Activated T-helper 1 cell treated with Interleukin-2 at 50 U/mL for 16 hours (primary cell): ENCODE measurements at places on chromosomes 4 and X.

DNA sequence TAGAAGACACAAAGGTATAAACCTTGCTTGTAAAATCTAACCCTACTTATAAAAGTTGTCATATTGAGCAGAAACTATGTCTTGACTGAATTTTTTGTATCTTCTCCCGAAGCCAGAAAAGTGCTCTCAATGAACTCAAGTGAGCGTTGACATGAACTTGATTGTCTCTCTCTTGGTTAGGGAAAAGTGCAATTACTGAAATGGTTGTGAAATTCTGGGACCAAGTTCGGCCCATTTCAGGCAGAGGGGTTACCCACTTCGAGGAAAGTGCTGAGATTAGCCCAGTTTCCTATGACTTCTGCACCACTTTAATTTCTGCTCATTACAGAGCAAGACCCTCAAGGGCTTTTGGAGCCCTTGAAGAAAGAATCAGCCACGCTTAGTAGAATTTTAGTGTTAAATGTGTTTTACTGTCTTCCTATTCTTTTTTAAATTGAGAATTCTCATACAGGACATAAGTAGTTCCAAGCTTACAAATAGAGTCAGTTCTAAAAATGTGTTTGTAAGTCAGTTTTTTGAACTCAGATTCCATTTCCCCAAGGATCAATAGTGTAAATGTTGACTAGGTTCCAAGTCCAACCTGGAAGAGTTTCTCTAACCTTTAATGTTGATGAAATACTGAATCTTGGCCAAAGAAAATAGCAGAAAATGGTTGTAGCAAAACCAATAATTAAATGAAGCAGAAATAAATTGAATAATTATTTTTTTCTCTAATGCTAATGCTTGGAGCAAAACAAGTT lies 125.7 kb upstream of the ACSL4 start:
- no peak for DNase-seq

GRCh38 chr4:14059006-14059405 lies 431.5 kb upstream of the BOD1L1 start:
- no peak for DNase-seq

GRCh38 chr4:1414831-1415680 lies 8.8 kb upstream of the NKX1-1 start:
- DNase-seq, result no peak

DNA sequence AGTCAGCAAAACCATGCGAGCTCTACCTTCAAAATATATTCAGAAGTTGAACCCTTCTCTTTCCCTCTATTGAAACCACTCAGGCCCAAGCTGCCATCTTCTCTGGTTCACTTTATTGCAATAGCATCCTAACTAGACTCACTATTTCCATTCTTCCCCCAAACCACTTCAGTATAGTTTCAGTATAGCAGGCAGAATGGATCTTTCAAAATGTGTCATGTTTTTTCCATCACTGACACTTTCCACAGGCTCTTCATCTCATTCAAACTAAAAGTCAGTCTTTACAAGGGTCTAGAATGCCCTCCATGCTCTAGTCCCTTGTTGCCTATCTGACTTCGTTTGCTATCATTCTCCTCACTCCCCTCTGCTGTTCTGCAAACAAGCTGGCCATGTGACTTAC lies 274.4 kb downstream of the IDS start:
- no peak for DNase-seq

GRCh38 chrX:119638725-119639471 lies 32.7 kb upstream of the NKRF start:
- no peak for DNase-seq

DNA sequence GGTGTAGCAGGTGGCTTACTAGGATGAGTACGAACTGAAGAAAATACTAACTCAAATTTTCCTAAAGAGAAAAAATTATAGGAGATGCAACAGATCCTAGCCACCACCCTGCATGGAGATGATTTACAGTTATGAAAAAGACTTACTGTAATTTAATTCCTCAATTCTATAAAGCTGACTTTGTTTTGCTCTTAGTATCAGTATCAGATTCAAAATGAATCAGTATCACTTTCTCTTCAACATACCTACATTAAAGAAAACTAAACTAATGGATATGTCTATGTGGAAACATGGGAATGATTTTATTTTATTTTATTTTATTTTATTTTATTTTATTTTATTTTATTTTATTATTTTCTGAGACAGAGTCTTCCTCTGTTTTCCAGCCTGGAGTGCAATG lies 525.8 kb downstream of the NLGN4X start:
- DNase-seq, result no peak

- DNase-seq, result no peak
Observed at GRCh38 chrX:21438792-21439191, 64.6 kb downstream of the CNKSR2 start.

DNA sequence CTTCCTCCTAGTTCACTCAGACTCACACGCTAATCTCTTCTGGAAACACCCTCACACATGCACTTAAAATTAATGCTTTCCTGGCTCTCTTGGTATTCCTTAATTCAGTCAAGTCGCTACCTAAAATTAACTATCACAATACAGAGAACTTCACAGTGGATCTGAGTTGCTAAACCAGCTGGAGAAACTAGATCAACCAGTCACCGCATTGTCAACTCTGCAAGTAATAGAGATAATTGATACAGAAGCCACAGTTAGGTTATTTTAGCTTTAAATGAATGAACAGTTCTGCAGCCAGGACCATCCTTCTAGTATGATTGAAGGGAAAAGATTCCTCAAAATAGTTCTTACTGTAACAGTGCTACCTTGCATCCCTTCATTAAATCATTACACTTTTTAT lies 6.0 kb upstream of the TBC1D9 start:
- no peak for DNase-seq

DNA sequence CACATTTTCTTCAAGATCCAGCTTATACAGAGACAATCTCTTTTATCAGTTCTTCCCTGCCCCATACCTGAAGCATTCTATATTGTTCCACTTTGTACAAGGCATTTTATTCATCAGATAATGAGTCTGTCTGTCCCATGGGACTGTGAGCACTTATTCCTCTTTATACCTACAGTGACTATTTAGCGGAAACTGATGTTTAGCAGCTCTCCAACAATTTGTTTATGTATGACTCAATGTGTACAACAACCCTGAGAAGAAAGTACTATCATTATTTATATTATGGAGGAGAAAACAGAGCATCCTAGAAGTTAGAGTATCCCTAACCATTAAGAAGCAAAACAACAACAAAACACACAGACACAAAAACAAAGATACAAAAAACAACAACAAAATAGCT lies 306.5 kb downstream of the PRDM5 start:
- no peak for DNase-seq

GRCh38 chr4:42515156-42515884 lies 118.0 kb downstream of the SHISA3 start:
- DNase-seq, result no peak

DNA sequence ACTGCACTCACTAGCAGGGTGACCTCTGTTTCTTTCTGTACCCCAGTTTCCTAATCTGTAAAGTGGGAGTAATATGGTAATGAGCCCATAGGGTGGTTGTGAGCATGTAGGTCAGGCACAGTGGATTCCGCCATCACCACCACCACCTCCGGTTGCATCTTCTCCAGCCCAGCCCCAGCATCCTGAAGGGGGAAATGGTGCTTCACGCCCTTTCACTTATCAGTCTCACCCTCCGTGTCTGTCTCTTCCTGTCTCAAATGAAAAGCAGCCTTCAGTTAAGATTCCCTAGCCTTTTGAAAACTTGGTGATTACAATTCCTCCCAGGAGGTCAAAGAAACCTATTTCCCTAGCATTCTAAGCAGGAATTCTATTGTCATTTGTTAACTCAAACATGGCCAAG lies 16.9 kb upstream of the XPNPEP2 start:
- DNase-seq, result no peak

- DNase-seq, result no peak
Observed at GRCh38 chrX:97984641-97985040, 1100.9 kb downstream of the RPA4 start.

DNA sequence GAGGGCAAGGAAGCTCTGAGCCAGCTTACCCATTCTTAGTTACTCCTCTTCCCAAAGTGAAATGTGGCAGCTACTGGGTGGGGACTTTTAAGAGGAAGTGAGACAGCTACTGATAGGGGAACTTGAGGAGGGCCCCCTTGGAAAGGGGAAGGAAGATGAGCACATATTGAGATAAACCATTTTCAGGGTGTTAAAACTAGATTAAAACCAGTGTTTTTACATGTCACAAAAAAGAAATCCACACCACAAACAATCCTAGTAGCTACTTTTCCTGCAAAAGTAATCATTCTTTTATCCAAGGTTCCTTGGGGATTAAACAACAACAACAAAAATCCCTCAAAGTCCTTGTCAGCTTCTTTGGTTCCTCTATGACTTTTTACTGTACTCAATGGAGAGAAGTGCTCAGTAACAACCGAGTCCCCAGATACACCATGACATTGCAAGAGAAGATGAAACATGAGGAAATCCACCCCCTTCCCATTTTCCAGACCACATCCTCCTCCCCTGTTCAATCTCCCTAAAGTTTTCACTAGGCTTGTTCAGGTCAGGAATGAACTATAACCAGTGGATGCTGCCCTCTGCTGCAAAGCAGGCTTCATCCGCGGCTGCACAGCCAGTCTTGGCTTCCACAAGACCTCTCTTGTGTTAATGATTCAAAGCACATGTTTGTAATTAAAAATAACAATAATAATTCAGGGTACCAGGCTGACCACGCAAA lies 113.5 kb upstream of the TMEM164 start:
- DNase-seq, result no peak

- DNase-seq, result no peak
Observed at GRCh38 chr4:174365018-174365587, 81.4 kb downstream of the CEP44 start.

- DNase-seq, result no peak
Observed at GRCh38 chr4:176498617-176499256, 179.0 kb downstream of the SPCS3 start.

DNA sequence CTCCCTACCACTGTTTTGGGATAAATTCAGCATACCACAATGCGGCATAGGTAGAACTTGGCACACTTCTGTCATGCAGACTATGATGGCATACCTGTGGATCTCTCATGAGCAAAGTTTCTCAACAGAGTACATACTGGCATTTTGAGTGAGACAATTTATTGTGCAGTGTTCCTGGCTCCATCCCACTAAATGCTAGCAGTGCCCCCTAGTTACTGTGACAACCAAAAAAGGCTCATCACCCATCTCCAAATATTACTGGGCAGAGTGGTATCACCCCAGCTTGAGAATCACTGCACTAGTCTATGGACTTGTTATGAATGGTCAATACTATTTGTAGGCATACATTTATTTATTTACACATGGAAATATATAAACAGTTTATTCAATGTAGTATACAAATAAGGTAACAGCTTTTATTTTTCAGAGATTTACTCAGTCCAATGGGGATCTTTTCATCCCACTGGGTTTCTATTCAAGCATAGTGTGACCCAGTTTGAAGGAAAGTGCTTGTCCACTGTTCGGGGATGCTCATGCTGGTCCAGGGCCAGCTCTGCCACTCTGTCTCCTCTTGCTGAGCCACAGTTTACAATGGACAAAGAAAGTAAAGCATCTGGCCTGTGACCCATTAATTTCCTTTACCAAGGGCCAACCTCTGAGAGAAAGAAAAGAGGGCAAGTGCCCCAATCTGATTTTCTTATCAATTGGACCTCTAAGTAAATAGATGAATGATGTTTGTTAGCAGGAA lies 81.0 kb upstream of the IL2 start:
- no peak for DNase-seq

DNA sequence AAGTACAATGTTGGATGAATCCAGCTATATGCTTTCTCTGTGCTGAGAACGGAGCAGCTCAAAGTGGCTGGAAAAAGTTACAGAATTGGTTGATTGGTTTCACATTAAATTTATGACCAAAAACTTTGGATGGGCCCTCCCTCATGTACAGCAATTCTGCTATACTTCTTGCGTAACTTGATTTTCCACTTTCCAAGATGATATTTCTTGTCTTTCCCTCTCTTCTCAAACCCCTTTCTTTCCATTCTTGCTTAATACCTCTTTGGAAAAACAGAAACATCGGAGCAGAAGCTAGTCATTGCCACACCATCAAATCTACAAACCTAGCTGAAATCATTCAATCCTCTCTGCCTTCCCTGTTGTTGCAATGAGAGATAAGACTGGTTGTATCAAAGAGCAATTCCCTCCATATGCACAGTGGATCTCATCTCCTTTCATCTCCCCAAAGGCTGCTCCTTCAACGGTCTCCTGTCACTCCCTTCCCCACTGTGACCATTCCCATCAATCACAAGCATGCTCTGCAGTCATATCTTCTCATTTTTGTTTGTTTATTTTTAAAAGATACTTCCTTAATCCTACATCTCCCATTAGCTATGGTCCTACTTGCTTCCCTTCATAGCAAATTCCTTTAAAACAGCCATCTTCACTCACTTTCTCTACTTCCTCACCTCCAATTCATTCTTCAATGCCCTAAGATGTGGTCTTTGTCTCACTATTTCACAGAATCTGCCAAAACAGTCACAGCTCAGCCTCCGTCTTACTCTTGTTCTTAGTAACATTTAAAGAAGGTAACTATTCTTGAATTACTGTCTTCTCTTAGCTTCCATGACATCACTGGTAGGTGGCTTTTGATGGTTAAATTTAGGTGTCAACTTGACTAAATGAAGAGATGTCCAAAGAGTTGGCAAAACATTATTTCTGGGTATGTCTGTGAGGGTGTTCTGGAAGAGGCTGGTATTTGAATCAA lies 145.5 kb downstream of the FAM13A start:
- DNase-seq, result no peak

DNA sequence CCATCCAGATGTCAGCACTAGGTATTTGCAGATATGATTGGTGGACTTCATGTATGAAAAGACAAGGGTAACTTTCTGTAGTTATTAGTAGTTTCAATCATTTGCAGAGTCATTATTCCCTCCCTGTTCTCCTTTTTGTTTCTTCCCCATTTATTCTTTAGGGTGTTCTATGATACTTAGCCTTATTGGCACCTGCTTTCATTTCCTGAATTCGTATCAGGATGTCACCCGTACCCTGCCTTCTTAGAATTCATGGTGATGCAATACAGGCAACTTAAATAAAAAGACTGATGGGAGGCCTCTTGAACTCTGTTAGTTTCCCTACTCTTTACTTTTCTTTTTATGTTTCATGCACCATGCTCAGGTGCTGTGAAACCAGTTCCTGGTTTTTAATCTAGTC lies 24.2 kb downstream of the MAGED1 start:
- no peak for DNase-seq

GRCh38 chr4:47038263-47038662 lies 6.9 kb downstream of the GABRB1 start:
- no peak for DNase-seq

GRCh38 chrX:47540754-47541538 lies 20.1 kb upstream of the ARAF start:
- no peak for DNase-seq

DNA sequence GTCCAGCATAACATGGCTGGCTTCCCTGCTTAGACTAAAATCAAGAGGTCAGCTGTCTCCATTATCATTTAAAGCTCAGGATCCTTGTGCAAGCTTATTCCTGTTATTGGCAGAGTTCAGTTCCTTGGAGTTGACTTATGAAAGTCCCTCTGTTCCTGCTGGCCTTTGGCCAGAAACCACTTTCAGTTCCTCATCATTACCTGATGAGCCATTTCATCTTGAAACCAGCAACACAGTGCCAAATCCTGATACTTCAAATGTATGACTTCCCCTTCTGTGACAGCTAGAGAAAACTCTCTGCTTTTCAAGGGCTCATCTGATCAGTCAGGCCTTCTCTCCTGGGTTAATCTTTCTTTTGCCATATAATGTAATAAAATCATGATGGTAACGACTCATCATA lies 110.6 kb upstream of the FSTL5 start:
- no peak for DNase-seq
